Smooth muscle cell of the brain vasculature (primary cell): ENCODE measurements at places on chromosomes 5 and 9.
A peak's percentile ranks its signal among the peaks of the same experiment; 100 is the strongest.

GRCh38 chr5:176888016-176888864 lies 10.9 kb downstream of the HK3 start:
- DNase-seq, result no peak

- no peak for DNase-seq
Observed at GRCh38 chr5:113293975-113294310, 140.8 kb downstream of the TSSK1B start.

DNA sequence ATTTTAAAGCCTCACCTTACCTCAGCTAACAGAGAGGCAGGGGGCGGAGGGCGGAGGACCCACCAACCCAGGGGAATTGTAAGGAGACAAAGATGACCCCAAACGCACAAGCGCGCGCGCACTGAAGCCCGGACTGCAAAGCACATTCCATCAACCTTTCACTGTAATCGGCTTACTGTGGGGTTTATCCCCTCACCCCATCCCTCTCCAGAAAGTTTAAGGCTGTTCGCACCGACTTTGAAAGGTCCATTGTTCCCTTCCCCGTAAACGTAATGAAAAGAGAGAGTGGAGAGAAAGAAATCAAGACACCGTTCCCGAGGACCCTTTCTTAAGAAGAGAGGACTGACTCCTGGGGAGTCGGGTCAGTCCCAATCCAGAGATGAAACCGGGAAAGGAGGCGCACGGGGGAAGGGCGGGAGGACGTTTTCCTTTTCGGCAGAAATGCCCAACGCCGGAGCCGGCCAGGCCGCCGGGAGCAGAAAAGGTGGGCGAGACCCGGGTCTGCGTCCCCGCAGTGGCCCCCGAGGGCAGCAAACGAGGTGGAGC lies 464 bp downstream of the CEMIP2 start:
- no peak for DNase-seq

GRCh38 chr5:1073239-1074102 lies 38.4 kb downstream of the SLC12A7 start:
- DNase-seq, result no peak

DNA sequence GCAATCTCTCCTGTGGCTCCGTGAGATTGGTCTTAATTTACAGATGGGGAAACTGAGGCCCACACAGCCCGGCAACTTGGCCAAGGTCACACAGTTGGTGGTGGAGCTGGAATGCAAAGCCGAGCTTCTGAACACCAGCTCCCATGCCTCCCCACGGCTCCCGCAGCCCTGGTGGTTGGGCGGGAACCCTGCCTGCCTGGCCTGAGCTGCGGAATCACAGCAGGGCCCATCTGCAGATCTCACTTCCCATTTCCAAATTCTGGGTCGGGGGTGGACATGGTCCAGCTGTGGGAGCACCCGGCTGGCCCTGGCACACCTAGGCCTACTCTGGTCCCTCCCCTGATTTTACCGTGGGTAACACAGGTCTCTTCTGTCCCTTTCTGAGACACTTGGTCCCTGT lies 35.3 kb upstream of the PHYKPL start:
- DNase-seq, result no peak

- DNase-seq, result no peak
Observed at GRCh38 chr9:99112750-99113413, 8.0 kb downstream of the TGFBR1 start.

GRCh38 chr9:26604076-26604662 lies 288.4 kb downstream of the CAAP1 start:
- no peak for DNase-seq

- DNase-seq, result no peak
Observed at GRCh38 chr5:117010574-117010973, 436.0 kb upstream of the SEMA6A start.

- DNase-seq, result no peak
Observed at GRCh38 chr9:35871545-35871944, 1.3 kb upstream of the OR13J1 start.

DNA sequence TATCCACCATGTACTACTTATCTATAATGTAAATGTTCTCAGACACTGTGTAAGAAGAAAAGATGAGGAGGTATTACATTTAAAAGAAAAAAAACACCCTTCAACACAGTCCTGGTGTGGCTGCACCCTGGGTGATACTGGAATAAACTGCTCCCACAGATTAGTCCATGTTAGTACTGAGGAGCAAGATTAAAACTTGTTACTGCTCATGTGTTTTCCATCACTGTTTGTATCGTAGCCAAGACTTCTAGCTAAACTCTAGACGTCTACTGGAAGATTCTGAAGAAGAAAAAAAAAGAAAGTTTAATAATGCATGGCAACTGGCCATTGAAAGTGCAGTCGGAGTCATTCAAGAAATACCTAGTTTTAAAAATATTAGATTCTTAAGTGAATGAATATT lies at the start of gene ASPN:
Gene ASPN, minus strand, starts transcription at position 178 of the 400 bp plus-strand sequence.
- DNase-seq, result peak; percentile 26
